ENCODE measurements at places on chromosomes 16 and 17. TPM values are rescaled to one million over a fixed set of nuclear protein-coding genes. Genes with fewer than 3 reads are reported as not detected.

The WNK4 gene
- total RNA-seq = not detected

DNA sequence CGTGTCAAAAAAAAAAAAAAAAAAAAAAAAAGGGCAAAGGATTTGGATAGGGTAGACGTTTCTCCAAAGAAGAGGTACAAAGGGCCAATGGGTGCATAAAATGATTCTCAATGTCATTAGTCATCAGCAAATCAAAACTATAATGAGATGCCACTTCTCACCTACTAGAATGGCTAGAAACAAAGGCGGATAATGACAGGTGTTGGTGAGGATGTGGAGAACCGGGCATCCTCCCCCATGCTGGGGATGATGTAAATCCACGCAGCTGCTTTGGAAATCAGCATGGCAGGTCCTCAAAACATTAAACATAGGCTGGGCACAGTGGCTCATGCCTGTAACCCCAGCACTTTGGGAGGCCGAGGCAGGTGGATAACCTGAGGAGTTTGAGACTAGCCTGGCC is 9.4 kb downstream of the ITGAX start:
- DNase-seq = no peak

- peak; percentile 73 for DNase-seq
These were observed 29.4 kb downstream of the CACNA1H start for GRCh38 chr16:1182316-1182671.

The FN3K gene
- total RNA-seq = not detected

DNA sequence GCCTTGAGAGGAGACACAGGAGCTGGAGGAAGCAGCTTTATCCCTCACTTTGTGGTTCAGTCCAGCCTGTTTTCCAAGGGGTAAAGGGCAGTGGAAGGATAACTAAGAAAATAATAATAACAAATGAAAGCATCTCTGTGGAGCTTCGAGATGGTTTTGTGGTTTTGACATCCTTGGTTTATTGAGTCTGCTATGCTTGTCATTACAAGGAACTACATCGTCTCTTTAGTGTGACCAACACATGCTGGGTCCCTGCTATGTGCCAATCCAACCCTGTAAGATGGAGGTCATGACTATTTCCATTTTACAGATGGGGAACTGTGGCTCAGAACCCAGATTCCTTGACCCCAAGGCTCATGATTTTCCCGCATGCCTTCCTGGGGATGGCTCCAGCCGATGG is 124.8 kb downstream of the MRM1 start:
- no peak for DNase-seq

The ZFP1 gene
- 10.0 TPM for total RNA-seq

DNA sequence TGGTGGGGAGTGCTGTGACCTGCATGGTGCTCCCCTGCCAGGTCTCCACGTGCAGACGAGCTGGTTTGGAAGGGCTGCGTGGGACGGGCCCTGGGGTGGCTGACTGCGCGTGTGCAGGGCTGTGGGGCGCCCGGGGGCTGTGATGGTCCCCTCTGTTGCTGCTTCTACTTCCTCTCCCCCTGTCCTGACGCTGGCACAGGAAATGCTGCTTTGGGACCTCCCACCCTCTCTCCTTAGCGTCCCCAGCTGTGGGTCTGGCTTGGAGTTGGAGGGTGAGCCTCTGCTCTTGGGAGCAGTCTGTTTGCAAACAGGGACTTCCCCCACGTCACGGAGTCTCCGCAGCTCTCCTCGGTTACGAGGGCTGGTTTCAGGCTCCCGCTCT is 35.2 kb downstream of the TSC2 start:
- no peak for DNase-seq

DNA sequence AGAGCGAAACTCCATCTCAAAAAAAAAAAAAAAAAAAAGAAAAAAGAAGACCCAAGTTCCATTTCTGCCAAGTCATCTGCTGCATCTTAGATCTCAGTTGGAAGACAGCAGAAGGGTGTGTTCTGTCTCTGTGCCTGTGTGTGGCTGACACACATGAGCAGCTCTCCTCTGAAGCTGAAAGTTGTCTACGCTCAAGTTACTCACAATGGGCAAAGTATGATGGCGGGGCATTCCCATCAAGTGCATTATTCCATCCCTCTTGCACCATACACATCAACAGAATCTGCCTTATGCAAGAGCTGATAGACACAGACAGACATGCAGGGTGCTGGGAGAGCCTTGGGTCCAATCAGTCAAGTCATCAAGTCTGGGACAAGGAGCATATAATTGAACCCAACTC is 402.2 kb downstream of the XYLT1 start:
- DNase-seq = no peak

DNA sequence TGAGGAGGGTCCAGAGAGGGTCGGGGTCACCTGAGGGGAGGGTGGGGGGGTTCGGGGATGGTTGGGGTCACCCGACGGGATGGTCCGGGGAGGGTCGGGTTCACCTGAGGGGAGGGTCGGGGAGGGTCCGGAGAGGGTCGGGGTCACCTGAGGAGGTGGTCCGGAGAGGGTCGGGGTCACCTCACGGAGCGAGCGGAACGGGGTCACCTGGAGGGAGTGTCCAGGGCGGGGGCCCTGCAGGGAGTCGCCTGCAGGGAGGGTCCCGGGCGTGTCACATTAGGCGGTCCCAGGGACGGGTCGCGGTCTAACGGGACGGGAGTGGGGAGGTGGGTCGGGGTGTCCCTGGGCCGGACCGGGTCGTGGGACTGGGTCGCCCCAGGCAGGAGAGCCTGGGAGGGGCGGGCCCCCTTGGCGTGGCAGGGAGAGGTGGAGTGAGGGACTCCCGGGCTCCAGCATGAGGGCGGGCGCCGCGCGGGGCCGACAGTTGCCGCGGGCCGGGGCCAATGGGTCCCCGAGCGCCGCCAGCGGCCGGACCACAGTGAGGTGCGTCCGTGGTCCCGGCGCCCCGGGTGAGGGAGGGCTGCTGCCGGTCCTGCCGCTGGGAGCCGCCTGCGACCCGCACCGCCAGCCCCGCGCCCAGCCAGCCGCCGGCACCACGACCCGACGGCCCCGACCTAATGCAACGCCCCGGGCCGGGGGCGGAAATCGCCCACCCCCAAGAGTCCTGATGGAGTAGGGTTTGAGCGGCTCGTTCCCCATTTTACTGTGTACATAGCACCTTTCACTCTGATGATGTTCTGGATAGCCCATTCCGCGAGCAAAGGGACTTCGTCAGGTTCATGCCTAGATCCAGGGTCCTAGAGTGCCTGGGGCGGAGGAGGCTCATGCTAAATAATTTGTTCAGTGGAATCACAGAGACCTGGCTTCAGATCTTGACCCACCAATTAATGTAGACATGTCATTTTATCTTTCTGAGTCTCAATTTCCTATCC is 1.2 kb upstream of the ABCA3 start:
- no peak for DNase-seq

DNA sequence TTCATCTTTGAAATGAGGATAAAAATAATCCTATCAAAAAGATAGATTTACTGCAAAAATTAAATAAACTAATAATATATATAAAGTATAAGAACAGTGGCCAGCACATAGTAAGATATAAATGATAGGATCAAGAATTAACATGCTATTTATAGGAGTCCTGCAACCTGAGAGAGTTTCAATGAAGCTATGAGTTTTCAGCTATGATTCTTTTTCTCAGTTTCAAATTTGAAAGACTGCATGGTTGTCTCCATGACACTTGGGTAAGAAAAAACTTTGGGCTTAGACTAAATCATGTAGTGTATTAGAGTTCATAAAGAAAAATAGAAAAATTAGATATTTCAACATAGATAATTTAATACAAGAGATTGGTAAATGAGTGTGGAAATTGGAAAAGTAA is 817.8 kb upstream of the KIF2B start:
- DNase-seq = no peak

DNA sequence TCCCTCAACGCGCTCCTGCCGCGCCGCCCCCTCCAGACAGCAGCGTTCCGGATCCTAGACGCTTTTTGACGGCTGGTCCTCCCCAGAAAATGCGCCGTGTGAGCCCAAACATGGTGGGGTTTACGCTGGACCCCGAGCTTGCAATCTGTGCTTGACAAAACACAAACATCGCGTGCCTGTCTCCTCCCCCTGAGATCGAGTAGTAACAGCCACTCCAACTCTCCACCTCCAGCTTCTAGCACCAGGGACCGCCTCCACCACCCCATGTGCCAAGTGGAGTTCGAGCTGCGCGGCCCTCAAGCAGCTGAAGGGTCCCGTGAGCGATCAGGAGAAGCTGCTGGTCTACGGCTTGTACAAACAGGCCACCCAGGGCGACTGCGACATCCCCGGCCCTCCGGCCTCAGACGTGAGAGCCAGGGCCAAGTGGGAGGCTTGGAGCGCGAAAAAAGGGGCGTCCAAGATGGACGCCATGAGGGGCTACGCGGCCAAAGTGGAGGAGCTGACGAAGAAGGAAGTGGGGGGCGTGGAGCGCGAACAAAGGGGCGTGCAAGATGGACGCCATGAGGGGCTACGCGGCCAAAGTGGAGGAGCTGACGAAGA is 656 bp upstream of the GEMIN4 start:
- DNase-seq = no peak
